Glutamatergic neuron (in vitro differentiated cells): ENCODE measurements at places on chromosomes 6 and 20. TPM values are rescaled to one million over a fixed set of nuclear protein-coding genes. Genes with fewer than 3 reads are reported as not detected.

POU5F1 gene
- 48.8 TPM for total RNA-seq

GSTA1 gene
- total RNA-seq = not detected

CLIC5 gene
- total RNA-seq = not detected

AVP gene
- total RNA-seq = not detected

LPA gene
- 1.9 TPM for total RNA-seq

NR2E1 gene
- not detected for total RNA-seq

MMP24 gene
- total RNA-seq = 19.0 TPM

C6orf163 gene
- total RNA-seq = 8.2 TPM

RPS6KA2 gene
- 109 TPM for total RNA-seq

CNPY3 gene
- total RNA-seq = 36.8 TPM

TRIM31 gene
- not detected for total RNA-seq

LAMA2 gene
- 2.4 TPM for total RNA-seq

FAM217A gene
- not detected for total RNA-seq

CST11 gene
- total RNA-seq = not detected

KIF25 gene
- total RNA-seq = not detected

TMEM74B gene
- 5.0 TPM for total RNA-seq

HECA gene
- 21.0 TPM for total RNA-seq

ZKSCAN8 gene
- total RNA-seq = 37.4 TPM

FAM83C gene
- total RNA-seq = not detected

GGTLC1 gene
- not detected for total RNA-seq

ADGRB3 gene
- total RNA-seq = 7.3 TPM

PACRG gene
- total RNA-seq = not detected

PLA2G7 gene
- total RNA-seq = 0.44 TPM

RSPH4A gene
- total RNA-seq = 0.98 TPM

VNN1 gene
- total RNA-seq = not detected

ARMC2 gene
- 6.9 TPM for total RNA-seq

DEF6 gene
- 1.8 TPM for total RNA-seq

SLC17A1 gene
- not detected for total RNA-seq

LTB gene
- not detected for total RNA-seq

TBC1D32 gene
- total RNA-seq = 24.2 TPM

DUSP15 gene
- total RNA-seq = 19.3 TPM

EYS gene
- total RNA-seq = 13.2 TPM

CYP24A1 gene
- total RNA-seq = not detected

LY6G5C gene
- total RNA-seq = 13.8 TPM

RPS10 gene
- 643 TPM for total RNA-seq

FRMD1 gene
- not detected for total RNA-seq

MUC22 gene
- total RNA-seq = not detected

ANGPT4 gene
- total RNA-seq = 0.22 TPM

ELOVL2 gene
- total RNA-seq = 10.6 TPM

TAGAP gene
- total RNA-seq = not detected
